Cerebellar nuclear complex (tissue), 1 donor: ENCODE measurements at places on chromosomes 2 and 18.

GRCh38 chr2:20667151-20667530 lies 197 bp downstream of the GDF7 start:
- DNase-seq: no peak

DNA sequence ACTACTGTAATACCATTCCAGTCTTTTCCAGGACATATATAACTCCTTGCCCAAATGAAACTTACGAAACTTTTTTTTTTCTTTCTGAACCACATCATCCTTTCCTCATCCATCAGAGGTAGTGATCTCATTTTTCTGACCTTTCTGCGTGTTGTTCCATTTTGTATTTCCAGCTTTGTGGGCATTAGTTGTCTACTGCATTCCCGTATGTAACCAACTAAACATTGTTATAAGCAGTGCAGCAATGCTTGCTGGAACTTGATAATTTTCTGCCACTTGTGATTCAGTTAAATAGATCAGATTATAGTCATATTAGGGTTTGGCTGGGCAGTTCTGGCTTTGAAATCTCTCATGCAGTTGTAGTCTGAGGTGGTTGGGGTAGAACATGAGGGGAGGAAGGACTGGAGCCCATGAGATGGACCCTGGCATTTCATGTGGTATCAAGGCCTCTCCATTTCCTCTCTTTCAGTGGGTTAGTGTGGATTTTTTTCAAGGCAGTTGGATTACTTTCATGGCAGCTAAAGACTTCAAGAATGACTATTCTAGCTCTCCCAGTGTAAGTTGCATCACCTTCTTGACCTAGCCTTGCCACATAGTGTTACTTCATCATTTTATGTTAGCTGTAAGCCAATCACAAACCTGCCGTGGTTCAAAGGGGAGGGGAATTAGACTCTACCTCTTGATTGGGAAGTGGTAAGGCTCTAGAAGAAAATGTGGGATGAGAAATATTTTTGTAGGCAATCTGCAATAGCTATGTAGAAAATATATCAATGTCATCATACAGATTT lies 80.5 kb downstream of the EHBP1 start:
- DNase-seq: no peak

GRCh38 chr2:151306621-151307020 lies 17.2 kb upstream of the NMI start:
- no peak for DNase-seq

- DNase-seq: no peak
Observed at GRCh38 chr18:13456736-13457271, 238.2 kb downstream of the LDLRAD4 start.
